ENCODE measurements at places on chromosomes 3 and 15.

GRCh38 chr15:80485370-80486164 is 81.4 kb downstream of the ARNT2 start:
- no peak for DNase-seq

DNA sequence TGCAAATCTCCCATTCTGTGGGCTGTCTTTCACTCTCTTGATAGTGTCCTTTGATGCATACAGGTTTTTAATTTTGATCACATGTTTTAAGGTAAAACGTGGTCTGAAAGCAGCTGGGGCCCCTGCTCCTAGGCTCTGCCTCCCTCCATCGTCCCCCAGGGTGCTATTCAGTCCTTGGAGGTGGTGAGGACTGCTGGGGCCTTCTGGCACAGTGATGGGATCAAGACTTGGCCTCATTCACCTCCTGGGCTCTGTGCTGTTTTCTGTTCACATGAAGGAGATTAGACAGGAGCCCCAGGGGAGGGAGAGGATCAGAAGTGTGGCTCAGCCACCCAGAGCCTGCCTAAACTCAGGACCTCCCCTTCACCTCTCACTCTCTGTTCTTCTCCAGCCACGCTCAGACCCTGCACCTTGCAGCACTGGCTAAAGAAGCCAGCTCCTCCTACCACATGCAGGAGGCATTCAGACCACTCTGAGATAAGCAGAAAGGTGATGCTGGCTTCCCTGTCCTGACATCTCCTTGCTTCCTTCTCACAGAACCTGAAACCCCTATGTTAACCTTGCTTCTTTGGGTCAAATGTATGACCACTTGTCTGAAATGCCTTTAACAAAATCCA is 43.9 kb downstream of the PAQR5 start:
- DNase-seq, result no peak

DNA sequence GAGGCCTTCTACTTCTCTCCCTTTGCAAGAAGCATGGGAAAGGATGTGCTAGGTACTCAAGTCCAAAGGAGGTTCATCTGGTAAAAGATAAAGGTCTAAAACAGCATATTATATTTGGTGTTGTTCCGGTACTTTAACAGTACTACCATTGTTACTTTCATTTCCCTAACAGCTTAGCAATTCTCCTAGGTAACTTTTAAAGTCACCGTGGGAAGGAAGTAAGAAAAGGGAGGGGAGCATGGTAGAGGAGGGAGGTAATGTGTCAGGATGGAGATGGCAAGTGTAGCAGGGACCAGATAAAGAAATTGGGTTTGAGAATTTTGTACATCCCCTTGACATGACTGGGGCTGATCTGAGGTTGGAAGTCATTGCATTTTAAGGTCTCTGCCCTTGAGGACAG is 89.4 kb upstream of the SKOR1 start:
- DNase-seq, result no peak

DNA sequence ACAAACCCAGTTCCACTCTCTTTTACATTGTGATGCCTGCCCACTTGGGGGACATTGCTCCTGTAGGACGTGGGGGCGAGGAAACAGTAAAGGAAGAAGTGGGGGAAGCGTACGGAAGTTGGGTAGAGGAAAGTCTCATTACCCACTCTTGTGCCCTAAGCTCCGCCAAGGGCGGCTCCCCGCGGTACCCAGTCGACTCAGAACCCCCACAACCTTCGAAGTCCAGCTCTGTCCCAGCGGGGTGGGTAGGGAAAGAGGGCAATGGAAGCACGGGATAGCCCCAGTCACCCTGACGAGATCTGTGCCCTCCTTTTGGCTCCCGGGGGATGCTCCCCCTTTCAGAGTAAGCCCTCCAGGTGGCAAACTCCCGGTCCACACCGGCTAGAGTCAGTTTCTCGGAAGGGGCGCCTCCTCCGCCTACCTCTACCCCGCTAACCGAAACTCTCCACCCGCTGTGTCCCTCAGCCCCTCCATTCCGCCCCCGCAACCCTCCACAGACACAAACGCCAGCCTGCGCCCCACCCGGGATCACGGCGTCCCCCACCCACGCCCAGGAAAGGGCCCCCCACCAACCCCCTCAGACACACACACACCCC is 527 bp downstream of the CSNK1G1 start:
- peak; percentile 53 for DNase-seq

- no peak for DNase-seq
Observed at GRCh38 chr15:43941555-43941954, 114.8 kb downstream of the WDR76 start.

DNA sequence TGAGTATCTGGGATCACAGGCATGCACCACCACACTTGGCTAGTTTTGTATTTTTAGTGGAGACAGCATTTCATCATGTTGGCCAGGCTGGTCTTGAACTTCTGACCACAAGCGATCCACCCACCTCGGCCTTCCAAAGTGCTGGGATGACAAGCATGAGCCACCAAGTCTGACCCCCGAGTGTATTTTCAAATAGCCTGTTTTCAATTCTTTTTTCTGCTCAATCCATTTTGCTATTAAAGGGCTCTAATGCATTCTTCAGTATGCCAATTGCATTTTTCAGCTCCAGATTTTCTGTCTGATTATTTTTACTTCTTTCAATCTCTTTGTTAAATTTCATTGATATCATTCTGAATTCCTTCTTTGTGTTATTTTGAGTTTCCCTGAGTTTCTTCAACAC is 5.8 kb downstream of the OR5H6 start:
- no peak for DNase-seq

DNA sequence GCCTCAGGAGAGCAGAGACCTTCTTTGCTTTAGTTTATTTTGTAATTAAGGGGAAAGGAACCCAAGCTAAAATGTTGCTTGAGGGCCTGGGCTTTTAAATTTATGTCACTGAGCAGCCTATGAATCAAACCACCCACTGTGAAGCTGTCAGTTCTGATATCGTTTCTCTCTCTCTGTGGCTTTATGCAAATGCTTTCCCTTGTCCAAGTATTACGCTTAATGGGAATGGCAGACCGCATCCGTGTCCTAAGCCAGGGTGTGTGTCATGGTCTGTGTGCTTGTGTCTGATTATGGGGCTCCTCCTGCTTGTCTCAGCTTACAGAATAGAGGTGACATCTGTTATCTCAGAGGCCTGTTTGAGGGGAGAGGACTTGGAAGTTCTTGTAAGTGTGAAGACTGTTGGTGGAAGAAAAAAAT is 82.4 kb downstream of the EBLN2 start:
- no peak for DNase-seq

GRCh38 chr15:38323895-38324294 is 71.3 kb downstream of the SPRED1 start:
- no peak for DNase-seq

GRCh38 chr3:121504618-121505017 is 41.2 kb downstream of the POLQ start:
- no peak for DNase-seq

- no peak for DNase-seq
Observed at GRCh38 chr15:35559683-35560082, 13.7 kb upstream of the DPH6 start.

GRCh38 chr15:63997715-63998442 is 48.4 kb downstream of the DAPK2 start:
- no peak for DNase-seq

DNA sequence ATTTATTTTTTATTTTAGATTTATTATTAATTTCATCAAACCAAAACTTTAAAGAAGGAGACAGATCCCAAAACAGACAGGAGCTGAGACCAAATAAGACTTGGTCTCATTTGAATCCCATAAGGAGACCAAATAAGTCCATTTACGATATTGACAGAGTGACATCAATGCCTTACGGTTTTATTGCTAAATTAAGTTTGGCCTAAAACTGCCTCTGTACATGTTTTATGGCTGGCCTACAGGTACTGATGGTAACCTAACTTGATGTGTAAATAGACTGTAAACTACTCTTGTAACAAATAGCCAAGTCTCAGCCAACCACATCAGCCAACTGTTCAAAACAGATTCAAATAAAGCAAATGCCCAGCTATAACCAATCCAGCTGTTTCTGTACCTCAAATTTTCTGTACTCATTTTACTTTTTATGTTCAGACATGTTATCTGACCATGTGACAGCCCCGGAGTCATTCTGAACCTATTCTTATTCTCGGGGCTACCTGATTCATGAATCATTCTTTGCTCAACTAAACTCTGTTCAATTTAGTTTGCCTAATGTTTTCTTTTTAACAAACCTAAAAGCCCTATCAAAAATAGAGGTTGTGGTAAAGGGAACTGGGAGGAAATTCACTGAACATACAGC is 89.4 kb upstream of the CDAN1 start:
- DNase-seq, result no peak

DNA sequence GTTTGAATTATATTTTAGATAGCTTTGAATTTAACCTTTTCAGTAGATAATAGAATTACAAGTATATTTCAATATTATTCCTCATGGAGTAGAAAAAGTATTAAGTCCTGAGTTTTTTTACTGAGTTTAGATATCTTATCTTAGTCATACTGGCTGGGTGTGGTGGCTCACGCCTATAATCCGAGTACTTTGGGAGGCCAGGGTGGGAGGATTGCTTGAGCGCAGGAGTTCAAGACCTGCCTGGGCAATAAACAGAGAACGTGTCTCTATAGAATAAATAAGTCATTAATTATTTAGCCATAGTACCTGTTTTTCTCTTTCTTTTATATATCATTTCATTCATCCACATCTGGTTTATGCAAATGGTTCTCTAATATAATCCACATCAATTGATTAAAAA is 9.9 kb downstream of the RAP2B start:
- no peak for DNase-seq

DNA sequence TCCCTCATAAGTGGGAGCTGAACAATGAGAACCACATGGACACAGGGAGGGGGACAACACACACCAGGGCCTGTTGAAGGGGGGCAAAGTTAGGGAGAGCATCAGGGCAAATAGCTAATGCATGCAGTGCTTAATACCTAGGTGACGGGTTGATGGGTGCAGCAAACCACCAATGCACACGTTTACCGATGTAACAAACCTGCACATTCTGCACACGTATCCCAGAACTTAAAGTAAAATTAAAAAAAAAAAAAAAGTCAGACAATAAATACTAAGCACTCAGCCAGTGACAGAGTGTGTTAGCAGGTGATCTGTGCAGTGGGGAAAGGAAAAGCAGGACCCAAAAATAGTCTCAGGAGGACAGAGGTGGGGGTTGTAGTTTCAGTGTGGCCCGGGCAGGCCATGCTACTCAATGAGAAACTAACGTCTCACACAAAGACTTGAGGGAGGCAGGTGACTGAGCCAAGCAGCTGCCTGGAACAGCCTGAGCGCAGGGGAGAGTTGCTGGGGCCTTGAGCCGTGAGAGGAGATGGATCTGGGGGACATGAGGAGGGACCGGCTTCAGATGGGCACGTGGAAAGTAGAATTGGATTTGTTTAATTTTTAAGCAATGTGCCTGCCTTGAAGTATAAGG is 18.4 kb downstream of the ANKDD1A start:
- DNase-seq, result no peak

GRCh38 chr15:80861731-80862170 is 82.6 kb downstream of the CEMIP start:
- DNase-seq, result no peak
